ENCODE measurements at places on chromosomes 1 and 21.
A peak's percentile ranks its signal among the peaks of the same experiment; 100 is the strongest.

DNA sequence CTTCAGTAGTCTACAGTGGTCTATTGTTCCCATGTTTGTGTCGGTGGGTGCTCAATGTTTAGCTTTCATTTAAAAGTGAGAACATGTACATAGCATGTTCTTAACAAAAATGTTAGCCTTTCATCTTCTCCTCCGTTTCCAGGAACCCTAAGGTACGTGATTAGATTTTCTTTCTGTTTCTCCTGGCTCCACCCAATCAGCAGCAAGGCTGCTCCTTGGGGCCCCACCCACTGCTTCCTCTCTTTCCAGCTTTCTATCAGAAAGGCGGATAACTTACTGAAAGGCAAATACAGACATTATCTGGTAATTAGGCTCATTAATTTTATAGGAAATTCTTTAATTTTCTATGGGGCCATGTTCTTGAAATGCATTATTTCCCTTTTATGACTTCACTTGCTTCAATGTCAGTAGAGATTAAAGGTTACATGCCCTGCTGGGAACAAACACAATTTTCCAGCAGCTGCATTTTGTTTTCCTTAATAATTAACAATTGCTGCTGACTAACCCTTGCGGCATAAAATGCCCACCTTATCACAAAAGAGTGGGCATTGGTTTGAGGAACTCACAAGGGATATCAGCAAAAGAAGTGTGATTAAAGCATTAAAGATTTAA is 324.9 kb upstream of the SNX7 start:
- no peak for DNase-seq

- DNase-seq: no peak
Observed at GRCh38 chr1:227753999-227754711, 18.9 kb downstream of the SNAP47 start.

GRCh38 chr1:111221633-111222291 is 5.8 kb upstream of the CHI3L2 start:
- no peak for DNase-seq

GRCh38 chr1:230568676-230569075 is 73.6 kb upstream of the COG2 start:
- DNase-seq: no peak

- no peak for DNase-seq
Observed at GRCh38 chr1:39575191-39576015, 1.2 kb downstream of the PABPC4 start.

GRCh38 chr1:209207701-209208286 is 375.7 kb upstream of the CAMK1G start:
- no peak for DNase-seq

DNA sequence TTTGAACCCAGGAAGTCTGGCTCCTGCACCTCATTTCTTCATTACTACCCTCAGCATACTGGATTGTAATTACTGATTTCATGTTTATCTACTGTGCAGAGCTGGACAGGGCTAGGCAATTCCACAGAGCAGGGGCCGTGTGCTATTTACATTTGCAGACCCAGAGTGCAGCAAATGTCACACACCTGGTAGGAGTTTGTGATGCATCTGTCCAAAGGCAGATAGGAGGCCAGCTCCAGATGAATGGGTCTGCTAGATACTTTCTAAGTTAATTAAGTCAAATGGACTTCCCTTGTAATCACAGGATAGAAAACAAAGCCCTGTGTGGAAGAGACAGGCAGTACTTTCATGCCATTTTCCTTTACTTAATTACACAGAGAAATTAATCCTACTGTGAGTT is 46.2 kb downstream of the PGBD5 start:
- no peak for DNase-seq

- no peak for DNase-seq
Observed at GRCh38 chr1:112457955-112458354, 50.8 kb upstream of the WNT2B start.

- no peak for DNase-seq
Observed at GRCh38 chr1:152459596-152460528, 45.8 kb upstream of the CRNN start.

DNA sequence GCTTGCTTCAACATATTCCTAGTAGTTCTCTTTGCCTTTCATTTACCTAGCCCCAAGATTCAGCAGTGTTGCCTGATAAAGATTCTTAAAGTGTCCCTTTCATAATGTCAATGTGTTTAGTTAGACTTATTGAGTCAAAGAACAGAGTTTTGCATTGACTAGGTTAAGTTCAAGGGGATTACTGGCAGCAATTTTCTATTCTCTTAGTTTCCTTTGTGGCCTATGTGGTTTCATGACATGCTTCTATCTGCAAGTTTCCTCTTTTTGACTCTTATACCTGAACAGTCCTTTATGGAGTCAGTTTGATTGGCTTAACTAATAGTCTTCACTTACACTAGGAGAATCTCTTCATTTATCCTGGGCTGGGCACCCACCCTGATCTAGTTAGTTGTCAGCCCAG is 151.3 kb downstream of the ADGRL4 start:
- no peak for DNase-seq

GRCh38 chr21:18298228-18298627 is 53.6 kb downstream of the CHODL start:
- DNase-seq: no peak

DNA sequence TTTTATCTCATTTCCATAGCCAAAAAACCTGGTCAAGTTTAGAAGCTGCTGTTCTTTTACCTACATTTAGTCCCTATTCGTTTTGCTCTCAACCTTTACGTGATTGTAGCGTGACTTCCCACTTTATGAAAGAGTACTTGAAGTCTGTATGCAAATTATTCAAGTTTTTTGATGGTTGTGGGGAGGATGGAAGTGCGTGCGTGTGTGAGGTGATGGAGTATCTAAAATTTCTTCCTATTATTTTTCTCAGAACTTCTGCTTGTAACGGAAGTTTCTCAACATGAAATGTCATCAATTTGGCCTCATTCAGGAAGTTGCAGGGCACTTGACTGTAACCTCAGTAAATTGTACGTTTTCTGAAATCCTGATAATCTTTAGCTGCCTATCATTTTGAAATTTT is 64.0 kb downstream of the SAMSN1 start:
- peak; percentile 20 for DNase-seq

GRCh38 chr1:227362039-227362438 is 43.7 kb upstream of the CDC42BPA start:
- no peak for DNase-seq

DNA sequence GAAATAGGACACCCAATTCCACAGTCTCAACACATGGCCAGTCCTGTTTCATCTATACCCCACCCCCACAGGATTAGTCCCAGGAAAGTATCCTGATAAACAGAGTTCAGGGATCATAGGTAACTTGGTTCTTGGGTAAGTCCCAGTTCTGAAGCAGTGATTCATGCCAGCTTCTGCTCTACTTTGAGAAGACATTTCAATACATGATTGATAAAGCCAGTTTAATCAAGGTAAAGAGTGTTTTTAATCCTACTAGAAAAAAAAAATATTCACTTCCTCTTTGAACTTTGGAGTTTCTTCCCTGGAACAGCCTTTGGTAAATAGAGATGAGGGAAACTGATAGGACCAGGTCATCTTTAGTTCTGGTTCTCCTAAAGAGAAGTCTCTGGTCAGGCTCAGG is 142.4 kb downstream of the TLR5 start:
- no peak for DNase-seq

- DNase-seq: no peak
Observed at GRCh38 chr1:158611916-158612315, 6.8 kb downstream of the OR10Z1 start.

DNA sequence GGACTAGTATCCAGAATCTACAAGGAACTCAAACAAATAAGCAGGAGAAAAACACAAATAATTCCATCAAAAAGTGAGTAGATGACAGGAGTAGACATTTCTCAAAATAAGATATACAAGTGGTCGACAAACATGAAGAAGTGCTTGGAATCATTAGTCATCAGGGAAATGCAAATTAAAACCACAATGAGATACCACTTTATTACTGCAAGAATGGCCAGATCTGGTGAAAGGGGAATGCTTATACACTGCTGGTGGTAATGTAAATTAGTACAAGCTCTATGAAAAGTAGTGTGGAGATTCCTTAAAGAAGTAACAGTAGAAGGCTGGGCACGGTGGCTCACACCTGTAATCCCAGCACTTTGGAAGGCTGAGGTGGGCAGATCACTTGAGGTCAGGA is 73.8 kb downstream of the POU2F1 start:
- no peak for DNase-seq

- no peak for DNase-seq
Observed at GRCh38 chr21:15249285-15249993, 184.6 kb upstream of the NRIP1 start.

DNA sequence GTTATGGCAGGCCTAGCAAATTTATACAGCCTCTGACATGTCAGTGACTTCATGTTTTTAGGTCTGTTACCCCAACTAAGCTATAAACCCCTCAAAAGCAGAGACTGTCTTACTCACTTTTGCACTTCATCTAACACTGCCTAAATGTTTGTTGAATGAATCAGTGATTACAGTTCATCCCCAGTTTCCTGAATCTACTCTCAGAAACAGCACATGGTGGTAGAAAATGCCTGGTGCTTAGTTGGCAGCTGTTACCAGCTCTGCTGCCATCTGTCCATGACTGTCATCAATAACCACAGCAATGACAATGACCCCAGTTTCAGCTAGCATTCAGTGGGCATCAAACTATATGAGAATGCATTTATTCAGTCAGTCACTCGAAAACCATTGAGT is 110.5 kb upstream of the SERBP1 start:
- DNase-seq: no peak

DNA sequence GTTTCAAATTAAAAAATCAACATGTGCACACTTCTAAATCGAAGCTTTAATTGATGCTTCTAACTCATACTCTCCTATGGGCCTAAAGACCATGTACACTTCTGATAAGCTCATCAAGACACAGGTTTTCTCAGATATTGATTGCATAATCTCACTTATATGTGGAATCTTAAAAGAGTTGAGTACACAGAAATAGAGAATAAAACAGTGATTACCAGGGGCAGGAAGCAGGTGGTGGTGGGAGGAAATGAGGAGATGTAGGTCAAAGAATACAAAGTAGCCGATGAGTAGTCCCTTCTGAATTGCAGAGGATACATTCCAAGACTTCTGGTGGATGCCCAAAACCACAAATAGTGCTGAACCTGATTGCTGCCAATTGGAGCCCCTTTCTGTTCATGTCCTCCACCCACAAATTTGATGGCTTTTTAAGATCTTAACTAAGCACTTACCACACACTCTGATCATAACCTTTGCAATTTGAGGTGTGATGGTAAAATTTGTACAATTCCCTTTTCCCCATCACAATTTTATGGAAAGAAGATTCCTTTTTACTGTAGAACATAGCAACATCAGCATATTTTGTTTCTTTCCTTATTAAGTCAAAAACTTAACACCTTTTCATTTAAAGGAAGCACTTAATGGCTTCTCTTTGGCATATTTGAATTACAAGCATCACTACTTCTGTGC is 3.3 kb upstream of the CD1B start:
- DNase-seq: no peak

DNA sequence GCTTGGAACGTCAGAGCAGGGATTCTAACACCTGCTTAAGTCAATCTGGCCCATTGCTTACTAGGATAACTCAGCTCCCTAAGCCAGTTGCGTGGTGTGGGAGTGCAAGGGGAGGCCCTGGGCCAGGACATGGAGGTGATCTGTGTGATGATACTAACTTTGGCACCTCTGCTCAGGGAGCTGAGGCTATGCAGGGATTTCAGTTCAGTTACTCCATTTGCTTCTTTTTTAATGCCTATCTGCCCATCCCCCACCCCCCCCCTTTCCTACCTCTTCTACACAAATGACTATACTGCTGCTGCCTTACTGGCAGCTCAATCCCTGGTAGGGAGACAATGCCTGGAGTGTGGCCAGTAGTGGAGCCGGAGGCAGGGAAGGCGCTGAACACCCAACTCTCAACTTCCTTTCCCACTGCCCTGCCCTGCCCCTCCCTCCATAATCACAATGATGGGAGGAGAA is 19.5 kb downstream of the INKA2 start:
- DNase-seq: no peak

DNA sequence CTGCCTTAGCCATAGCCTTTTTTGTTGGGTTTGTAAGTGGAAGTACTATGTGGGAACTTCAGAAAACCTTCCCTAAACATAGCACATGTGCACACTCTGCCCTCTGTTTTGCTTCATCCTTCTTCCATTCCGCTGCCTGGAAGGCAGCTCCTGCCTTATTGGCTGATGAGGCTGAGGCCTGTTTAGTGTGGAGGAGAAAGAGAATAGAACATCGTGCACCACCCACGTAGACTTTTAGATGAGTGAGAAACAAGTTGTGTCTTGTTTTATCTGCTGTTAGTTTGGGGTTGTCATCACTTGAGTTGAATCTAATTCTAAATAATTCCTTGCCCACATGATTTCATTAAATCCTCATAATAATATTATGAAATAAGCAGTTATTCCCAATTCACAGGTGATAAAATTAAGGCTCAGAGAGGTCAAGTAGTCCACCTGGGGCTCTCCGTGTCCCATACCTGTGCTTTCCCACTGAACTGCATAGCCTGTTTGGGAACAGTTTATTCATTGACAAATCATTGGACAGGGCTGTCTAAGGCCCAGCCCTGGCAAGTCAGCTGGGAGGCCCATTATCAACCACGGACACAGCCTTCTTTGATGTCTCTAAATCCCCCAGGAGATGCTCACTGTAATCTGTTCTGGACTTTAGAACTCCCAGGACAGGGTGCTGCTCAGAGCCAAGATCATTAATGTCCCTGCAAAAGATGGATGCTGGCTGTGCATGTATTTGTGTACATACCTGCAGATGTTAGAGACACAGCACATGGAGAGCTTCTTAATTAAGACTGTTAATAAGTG is 93.0 kb downstream of the ABCA4 start:
- no peak for DNase-seq

DNA sequence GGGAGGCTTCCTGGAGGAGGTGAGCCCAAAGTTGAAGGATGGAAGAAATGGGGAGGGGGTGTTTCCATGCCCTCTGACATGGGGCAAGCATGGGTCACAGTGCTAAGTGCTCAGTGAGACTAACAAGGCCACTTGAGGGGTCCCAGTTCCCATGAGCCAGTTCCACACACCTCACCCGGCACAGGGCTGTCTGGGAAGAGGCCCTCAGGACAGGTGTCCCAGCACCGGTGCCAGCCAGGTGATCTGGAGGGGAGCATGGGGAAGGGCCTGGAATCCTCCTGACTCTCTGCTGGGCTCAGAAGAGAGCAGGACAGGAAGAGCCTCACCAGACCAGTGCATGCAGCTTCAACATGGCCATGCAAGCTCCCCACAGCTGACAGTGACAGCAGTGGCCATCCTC is 294.7 kb upstream of the VAMP3 start:
- DNase-seq: no peak

DNA sequence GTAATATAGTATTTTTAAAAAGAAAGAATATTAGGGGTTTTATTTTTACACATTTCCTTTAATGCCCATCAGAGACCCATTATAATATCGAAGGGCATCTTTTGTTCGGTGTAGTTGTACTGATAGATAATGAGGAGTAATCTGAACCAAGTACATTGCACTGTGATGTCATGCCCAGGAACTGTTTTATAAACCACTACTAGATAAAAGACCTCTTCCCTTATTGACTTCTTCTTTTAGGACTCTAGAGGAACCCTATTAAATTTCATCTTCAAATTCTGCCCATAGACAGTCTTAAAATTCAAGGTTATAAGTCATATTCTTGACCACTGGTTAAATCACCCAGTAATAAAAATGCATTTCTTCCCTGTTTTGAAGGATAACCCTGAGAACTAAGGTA is 206.5 kb downstream of the NRIP1 start:
- no peak for DNase-seq

GRCh38 chr1:162136760-162137159 is 67.3 kb downstream of the NOS1AP start:
- DNase-seq: no peak

Data from SK-N-MC (cell line).